ENCODE measurements at places on chromosomes 4 and X.

DNA sequence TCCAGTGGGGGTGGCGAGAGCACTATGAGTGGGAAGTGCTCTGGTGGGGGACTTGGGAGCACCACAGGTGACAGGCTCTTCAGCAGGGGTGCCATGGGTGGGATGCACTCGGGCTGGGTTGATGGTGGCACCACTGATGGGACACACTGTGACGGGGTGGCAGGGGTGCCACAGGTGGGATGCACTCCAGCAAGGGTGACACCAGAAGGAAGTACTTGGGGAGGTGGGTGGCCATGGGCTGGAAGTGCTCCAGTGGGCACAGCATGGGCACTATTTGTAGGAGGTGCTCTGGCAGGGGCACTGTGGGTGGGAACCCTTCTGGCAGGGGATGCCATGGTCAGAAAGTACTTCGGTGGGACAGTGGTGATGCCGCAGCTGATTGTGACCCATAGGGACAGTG, 346.6 kb downstream of the CFAP47 start:
- no peak overlapping the region for H3K27ac ChIP-seq
- no peak overlapping the region for H3K4me3 ChIP-seq
- no peaks in the 10 kb centered on the region for H3K36me3 ChIP-seq
- no peaks in the 10 kb centered on the region for H3K4me1 ChIP-seq

DNA sequence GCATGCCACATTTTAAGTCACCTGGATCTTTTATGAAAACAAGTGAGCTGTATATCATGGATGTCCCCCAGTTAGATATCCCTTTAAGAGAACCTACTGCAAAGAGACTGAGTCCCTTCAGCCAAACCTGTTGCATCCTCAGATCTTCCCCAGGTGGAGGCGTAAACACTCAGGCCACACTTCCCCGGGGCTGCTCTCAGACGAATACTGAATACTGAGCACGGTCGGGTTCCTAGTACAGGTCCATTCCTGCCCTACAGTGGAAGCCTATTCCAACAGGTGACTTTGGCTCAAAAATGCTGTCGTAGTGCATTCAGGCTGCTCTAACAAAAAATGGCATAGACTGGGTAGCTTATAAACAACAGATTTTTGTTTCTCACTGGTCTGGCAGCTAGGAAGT, 320.2 kb upstream of the CLNK start:
- H3K4me1 ChIP-seq, result no peaks in the 10 kb centered on the region
- no peaks in the 10 kb centered on the region for H3K27me3 ChIP-seq
- no peak overlapping the region for H3K27ac ChIP-seq
- H3K4me3 ChIP-seq, result no peak overlapping the region

GRCh38 chr4:78902298-78902697, 36.9 kb downstream of the PAQR3 start:
- no peak overlapping the region for H3K4me3 ChIP-seq
- H3K36me3 ChIP-seq, result no peaks in the 10 kb centered on the region
- H3K27ac ChIP-seq, result no peak overlapping the region

DNA sequence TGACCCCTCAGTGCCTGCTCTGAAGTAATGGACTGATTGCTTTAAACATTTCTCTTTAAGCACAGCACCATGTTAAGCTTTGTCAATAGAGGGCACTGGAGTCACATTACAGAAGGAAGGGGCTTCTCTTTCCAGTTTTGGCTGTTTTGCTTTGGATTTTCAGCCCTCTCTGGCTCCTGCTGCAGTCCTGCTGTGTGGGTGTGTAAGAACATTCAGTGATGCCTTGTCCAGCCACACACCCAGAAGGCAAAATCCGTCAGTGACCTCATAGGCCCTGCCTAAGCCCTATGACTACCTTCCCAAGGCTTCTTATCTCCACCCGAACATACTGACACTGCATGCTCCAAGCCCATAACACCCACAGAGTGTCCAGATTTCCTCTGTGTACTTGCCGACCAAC, 215.3 kb upstream of the CTSO start:
- no peaks in the 10 kb centered on the region for H3K4me1 ChIP-seq
- peak; percentile 12 for DNase-seq
- H3K36me3 ChIP-seq, result no peaks in the 10 kb centered on the region
- no peaks in the 10 kb centered on the region for H3K27me3 ChIP-seq

GRCh38 chr4:168221301-168221700, 97.3 kb downstream of the DDX60 start:
- no peaks in the 10 kb centered on the region for H3K4me1 ChIP-seq
- H3K27me3 ChIP-seq, result no peaks in the 10 kb centered on the region
- H3K36me3 ChIP-seq, result peaks cover 6% of the 10 kb centered on the region

DNA sequence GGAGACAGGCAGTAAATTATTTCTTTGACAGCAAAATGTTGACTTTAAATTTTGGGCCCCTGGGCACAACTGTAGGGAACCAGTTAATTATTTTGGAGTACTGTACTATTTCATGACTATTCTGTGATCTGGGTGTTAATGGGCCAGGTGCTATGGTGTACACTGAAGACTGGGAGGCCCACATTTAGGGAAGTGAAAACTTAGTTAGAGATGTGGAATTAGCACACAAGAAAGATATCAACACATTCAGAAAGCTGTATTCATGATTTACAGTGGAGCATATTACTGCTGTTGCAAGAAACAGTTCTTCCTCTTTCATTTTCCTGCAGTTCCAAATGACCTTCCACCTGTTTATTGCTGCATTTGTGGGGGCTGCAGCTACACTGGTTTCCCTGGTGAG, 12.4 kb downstream of the PLP1 start:
- H3K36me3 ChIP-seq, result no peaks in the 10 kb centered on the region
- no peaks in the 10 kb centered on the region for H3K27me3 ChIP-seq
- H3K27ac ChIP-seq, result no peak overlapping the region
- no peak overlapping the region for H3K4me3 ChIP-seq
- DNase-seq, result no peak

- H3K36me3 ChIP-seq, result no peaks in the 10 kb centered on the region
- H3K4me1 ChIP-seq, result no peaks in the 10 kb centered on the region
- no peak overlapping the region for H3K4me3 ChIP-seq
- H3K27ac ChIP-seq, result no peak overlapping the region
- DNase-seq, result no peak
Observed at GRCh38 chrX:3143043-3143799, 102.0 kb downstream of the ARSF start.

GRCh38 chr4:10131202-10131601, 14.6 kb upstream of the WDR1 start:
- H3K4me3 ChIP-seq, result no peak overlapping the region
- H3K4me1 ChIP-seq, result peaks cover 47% of the 10 kb centered on the region
- no peaks in the 10 kb centered on the region for H3K27me3 ChIP-seq
- no peaks in the 10 kb centered on the region for H3K36me3 ChIP-seq
- DNase-seq, result no peak
- no peak overlapping the region for H3K27ac ChIP-seq

DNA sequence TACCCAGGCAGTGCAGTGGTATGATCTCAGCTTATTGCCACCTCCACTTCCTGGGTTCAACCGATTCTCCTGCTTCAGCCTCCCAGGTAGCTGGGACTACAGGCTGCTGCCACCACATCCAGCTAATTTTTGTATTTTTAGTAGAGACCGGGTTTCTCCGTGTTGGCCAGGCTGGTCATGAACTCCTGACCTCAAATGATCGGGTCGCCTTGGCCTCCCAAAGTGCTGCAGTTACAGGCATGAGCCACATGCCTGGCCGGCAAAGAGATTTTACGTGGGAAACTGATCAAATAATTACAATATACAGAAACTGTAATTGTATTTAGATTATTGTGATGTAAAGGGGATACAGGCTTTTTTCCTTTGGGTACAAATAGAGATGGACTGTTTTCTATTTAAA, 33.7 kb downstream of the RBPJ start:
- DNase-seq, result no peak
- no peaks in the 10 kb centered on the region for H3K36me3 ChIP-seq
- H3K27me3 ChIP-seq, result no peaks in the 10 kb centered on the region
- H3K27ac ChIP-seq, result no peak overlapping the region

DNA sequence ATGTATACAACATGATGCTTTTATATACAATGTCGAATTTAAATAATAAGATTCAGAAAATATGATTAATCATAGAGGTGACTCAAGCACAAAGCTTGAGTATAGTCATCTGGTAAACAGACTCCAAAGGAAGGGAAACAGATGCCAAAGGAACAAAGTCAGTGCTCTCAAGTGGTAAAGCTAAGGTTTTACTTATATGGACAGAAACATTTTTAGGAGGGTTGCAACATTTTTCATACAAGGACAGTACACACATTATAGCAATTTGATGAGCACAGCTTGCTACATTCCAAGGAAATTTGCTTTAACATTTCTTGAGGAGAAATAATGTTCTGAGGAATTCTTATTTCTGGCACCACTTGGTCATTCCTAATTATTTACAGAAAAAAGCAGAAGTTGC, 333.4 kb upstream of the AADAT start:
- no peak overlapping the region for H3K27ac ChIP-seq
- no peaks in the 10 kb centered on the region for H3K36me3 ChIP-seq
- H3K4me3 ChIP-seq, result no peak overlapping the region
- H3K27me3 ChIP-seq, result no peaks in the 10 kb centered on the region
- H3K4me1 ChIP-seq, result no peaks in the 10 kb centered on the region

- H3K4me1 ChIP-seq, result peaks cover 13% of the 10 kb centered on the region
- no peaks in the 10 kb centered on the region for H3K36me3 ChIP-seq
- DNase-seq, result no peak
- no peak overlapping the region for H3K4me3 ChIP-seq
Observed at GRCh38 chr4:76987685-76988084, 38.1 kb downstream of the SEPTIN11 start.

DNA sequence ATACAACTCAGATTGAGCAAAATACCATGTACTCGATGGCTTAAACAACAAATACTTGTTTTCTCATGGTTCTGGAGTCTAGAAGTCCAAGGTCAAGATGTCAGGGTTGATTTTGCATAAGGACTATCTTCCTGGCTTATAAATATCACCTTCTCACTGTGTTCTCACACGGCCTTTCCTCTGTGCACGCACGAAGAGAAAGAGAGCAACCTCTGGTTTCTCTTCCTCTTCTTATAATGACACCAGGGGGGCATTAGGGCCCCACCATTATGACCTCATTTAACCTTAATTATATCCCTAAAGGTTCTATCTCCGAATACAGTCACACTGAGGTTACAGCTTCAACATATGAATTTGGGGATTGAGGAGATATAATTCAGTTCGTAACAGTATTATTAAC, 504.0 kb downstream of the MAGEE1 start:
- DNase-seq, result no peak
- no peak overlapping the region for H3K27ac ChIP-seq
- no peaks in the 10 kb centered on the region for H3K4me1 ChIP-seq
- H3K4me3 ChIP-seq, result no peak overlapping the region

DNA sequence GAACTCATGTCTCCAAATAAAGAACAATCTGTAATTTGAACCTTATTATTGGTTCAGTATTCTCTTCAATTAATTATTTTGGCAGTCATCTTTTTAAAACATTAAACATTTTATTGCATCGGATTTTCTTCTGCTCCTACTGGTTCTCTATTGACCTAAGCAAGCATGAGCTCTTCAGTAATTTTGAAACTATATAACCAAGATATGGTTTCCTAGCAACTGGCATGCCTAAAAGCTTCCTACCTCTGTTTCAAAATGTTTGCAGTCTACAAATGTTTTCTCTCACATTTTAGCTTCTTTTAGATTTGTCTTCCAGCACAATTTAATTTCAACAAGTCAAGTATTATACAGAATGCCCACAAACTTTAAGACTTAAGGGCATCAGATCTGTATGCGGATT, 371.3 kb downstream of the GPM6A start:
- H3K27ac ChIP-seq, result no peak overlapping the region
- H3K4me3 ChIP-seq, result no peak overlapping the region
- H3K4me1 ChIP-seq, result no peaks in the 10 kb centered on the region
- H3K27me3 ChIP-seq, result no peaks in the 10 kb centered on the region
- DNase-seq, result no peak
- no peaks in the 10 kb centered on the region for H3K36me3 ChIP-seq

DNA sequence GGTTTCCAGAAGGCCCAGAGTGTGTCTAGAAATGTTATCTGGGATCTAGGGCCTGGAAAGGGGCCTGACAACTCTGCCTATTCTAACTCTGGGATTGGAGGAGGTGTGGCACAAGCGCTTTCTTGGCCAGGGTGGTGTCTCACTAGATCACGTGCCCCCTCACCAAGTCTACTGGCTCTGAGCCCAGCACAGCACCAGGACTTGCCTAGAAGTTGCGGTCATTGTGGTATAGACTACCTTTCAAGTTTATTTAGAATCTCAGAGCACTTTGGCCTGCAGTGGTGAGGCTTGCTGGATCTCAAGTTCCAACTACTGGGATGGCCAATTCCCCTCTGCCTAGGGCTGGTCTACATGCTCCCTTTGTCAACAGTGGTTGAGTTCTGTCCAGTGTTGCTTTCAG, 223.3 kb upstream of the MAGEB2 start:
- no peak for DNase-seq
- no peaks in the 10 kb centered on the region for H3K36me3 ChIP-seq
- H3K4me1 ChIP-seq, result no peaks in the 10 kb centered on the region
- no peaks in the 10 kb centered on the region for H3K27me3 ChIP-seq
- H3K27ac ChIP-seq, result no peak overlapping the region

DNA sequence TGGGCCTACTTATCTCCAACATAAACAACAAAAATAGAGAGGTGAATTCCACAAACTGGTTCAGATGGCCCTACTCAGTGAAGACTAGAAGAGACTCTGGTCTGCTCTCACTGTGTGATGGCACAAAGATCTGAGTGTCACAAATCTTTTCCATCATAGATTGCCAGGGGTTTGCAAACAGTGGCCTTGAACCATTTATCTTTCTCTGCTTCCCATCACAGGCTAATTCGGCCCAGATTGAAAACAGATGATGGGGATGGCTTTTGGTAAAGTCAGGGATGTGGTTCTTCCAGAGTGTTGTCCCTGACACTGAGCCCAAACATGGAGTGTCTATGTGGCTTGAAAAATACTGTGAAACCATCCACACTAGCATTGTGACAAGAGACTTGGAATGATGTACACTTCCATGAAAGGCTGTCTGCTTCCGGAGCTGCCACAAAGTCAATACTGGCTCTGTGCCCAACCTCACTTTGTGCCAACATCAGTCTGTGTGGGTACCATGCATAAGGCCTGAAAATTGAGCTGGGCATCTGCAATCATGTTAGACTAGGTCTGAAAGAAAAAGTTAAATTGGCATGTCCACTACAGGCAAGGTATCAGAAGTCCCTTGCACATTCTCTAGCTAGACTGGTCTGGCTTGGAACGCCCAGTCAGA, 25.2 kb upstream of the PLAC1 start:
- no peak overlapping the region for H3K4me3 ChIP-seq
- peak; percentile 11 for DNase-seq
- H3K36me3 ChIP-seq, result no peaks in the 10 kb centered on the region
- no peak overlapping the region for H3K27ac ChIP-seq
- H3K27me3 ChIP-seq, result no peaks in the 10 kb centered on the region

GRCh38 chrX:41705680-41706374, 17.1 kb downstream of the GPR34 start:
- H3K4me1 ChIP-seq, result no peaks in the 10 kb centered on the region
- H3K4me3 ChIP-seq, result no peak overlapping the region
- no peaks in the 10 kb centered on the region for H3K27me3 ChIP-seq
- no peaks in the 10 kb centered on the region for H3K36me3 ChIP-seq

DNA sequence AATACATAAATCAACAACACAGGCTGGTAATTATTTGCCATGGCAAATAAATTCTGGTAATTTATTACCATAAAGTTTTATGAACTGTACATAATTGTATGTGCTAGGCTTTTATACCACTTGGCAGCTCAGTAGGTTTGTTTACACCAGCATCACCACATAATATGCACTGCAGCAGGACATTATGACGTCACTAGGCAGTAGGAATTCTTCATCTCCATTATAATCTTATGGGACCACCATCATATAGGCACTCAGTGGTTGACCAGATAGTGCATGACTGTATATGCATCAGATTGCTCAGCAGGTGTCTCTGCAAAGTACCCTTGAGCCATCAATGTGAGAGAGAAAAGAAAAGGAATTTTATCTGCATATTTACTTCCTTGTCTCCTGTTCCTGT, 295.4 kb downstream of the CFAP47 start:
- H3K27me3 ChIP-seq, result no peaks in the 10 kb centered on the region
- H3K4me1 ChIP-seq, result no peaks in the 10 kb centered on the region
- no peak for DNase-seq
- no peak overlapping the region for H3K4me3 ChIP-seq
